GM23248 (cell line): ENCODE measurements at places on chromosomes 16 and 17. TPM values are rescaled to one million over a fixed set of nuclear protein-coding genes. Genes with fewer than 3 reads are reported as not detected.
A peak's percentile ranks its signal among the peaks of the same experiment; 100 is the strongest.

DNA sequence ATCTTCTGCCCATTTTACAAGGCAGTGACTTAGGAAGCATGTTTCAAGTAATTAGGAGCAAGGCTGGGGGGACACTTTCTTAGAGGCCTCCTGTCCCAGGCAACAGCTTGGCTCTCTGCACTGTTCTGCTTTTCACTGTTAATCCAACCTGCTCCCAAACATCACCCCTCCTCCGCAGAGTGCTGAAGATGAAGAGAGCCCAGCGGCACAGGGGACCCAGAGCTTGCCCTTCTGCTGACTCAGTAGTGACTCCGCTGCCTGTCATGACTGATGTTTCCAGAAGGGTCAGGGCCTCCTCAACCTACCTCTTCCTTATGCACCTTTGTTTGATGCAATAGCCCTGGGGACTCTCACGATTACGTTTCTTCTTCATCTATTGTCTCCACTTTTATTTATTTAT lies 38.9 kb upstream of the NDRG4 start:
- DNase-seq, result no peak

- DNase-seq, result no peak
Observed at GRCh38 chr17:48893646-48894508, 1.3 kb downstream of the ATP5MC1 start.

GRCh38 chr16:56603589-56603988 lies 4.8 kb upstream of the MT2A start:
- peak; percentile 44 for DNase-seq

DNA sequence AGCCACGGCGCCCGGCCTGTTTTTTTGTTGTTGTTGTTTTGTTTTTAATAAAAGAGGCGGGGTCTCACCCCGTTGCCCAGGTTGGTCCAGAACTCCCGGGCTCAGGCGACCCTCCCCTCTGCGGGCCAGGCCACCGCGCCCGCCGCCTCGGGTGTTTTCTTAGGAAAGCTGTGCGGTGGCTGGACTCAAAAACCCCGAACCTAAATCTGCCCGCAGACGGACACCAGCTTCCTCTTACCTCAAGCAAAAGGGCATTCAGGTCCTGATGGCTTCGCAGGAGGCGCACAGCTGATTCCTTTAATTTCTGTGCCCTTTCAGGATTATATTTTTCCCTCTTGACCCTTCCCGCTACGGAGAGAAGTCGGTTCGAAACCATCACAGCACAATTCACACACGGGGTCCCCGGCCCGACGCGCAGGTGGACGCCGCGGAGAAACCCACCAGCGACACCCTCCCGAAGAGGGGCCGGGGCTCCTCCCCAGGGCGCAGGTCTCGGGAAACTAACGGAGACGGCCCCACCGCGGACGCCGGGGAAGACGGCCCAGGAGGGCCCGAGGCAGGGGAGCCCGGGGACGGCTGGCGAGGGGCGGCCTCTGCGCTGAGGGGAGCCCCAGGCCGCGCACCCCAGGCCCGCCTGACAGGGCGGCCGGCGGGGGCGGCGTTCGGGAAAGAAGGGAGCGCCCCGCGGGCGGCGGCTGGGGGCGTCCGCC lies 653 bp downstream of the FANCA start:
- DNase-seq, result peak; percentile 29

Gene CCL4L2
- 7.6 TPM in 1 of 2 replicates, not detected in the other for total RNA-seq

DNA sequence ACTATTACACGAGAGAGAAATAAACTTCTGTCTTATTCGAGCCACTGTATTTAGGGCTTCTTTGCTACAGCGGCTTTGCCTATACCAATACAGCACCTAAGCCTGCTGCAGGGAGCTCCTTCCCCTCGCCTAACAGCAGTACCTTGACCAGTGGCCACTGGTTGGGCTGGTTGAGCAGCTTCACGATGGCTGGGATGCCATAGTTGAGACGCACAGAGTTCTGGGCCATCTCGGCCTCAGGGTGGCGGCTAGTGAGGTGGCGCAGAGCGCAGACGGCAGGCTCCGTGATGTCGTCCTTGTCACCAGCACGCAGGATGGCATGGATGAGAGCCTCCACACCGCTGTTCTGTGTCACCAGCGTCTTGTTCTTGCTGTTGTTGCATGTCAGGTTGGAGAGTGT lies 23.7 kb downstream of the JUP start:
- no peak for DNase-seq

DNA sequence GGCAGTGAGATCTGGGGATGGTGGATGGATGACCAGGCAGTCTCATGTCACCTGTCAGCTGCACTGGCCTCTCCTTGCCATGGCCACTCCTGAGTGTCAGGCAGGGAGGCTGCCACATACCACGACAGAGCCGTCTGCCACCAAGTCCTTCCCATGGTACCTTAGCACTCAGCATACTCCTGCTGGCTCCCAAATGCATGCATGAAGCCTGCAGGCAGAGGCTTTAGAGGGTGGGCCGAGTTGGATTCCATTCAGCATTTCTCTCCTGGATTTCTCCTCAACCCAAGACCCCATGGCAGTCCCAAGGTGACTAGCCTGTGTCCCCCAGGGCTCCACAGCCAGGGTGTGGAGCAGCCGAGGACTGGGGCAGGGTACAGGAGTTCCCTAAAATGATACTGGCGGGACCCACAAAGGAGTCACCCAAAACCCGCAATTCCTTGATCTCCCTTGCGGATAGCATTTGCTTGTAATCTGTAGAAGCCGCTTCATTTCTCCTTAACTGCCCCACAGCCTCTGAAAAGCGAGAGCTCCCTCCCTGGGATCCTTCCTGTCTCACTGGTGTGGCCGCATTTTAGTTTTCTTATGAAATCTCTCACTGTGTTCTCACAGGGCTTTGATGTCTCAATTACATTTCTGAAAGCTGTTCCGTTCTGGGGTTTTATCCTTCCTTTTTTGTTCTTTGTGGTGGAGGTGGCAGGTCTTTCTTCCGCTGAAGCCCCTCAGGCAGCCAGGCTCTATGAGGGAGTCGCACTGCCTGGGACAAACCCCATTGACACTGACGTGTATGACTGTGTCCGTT lies 141.4 kb downstream of the SOCS1 start:
- DNase-seq, result no peak

GRCh38 chr17:76004750-76005262 lies 4.2 kb downstream of the CDK3 start:
- no peak for DNase-seq

Gene CETP
- not detected in 2 replicates for total RNA-seq
